ENCODE measurements at places on chromosomes 6 and 20.
A peak's percentile ranks its signal among the peaks of the same experiment; 100 is the strongest.

- DNase-seq: no peak
These were observed 139.5 kb upstream of the CDH4 start for GRCh38 chr20:61112515-61112914.

- DNase-seq: peak; percentile 72
These were observed 92.5 kb downstream of the SESN1 start for GRCh38 chr6:109002051-109002697.

DNA sequence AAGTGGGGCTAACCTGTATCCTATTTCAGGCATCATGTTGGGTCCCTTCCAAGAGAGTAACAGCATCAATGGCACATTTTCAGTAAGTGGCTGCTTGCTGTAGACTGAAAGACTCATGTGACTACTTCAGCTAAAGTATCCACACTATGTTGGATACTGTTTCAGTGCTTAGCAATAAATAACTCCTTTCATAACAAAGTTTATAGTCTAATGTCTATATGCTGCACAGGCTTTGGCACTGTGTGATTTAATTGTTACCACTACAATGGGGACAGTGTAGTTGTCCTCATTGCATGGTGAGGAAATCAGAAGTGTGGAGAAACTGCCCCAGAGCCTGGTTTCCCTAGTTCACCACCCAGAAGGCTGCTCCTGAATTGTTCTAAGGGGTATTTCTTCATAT, 318.0 kb upstream of the PTCHD4 start:
- DNase-seq: peak; percentile 19

- DNase-seq: no peak
These were observed 78.5 kb upstream of the HDAC2 start for GRCh38 chr6:114049367-114049966.

- DNase-seq: no peak
These were observed 20.0 kb downstream of the NOL4L start for GRCh38 chr20:32564921-32565734.

- DNase-seq: no peak
These were observed 619.0 kb downstream of the PHF3 start for GRCh38 chr6:64254558-64254957.

DNA sequence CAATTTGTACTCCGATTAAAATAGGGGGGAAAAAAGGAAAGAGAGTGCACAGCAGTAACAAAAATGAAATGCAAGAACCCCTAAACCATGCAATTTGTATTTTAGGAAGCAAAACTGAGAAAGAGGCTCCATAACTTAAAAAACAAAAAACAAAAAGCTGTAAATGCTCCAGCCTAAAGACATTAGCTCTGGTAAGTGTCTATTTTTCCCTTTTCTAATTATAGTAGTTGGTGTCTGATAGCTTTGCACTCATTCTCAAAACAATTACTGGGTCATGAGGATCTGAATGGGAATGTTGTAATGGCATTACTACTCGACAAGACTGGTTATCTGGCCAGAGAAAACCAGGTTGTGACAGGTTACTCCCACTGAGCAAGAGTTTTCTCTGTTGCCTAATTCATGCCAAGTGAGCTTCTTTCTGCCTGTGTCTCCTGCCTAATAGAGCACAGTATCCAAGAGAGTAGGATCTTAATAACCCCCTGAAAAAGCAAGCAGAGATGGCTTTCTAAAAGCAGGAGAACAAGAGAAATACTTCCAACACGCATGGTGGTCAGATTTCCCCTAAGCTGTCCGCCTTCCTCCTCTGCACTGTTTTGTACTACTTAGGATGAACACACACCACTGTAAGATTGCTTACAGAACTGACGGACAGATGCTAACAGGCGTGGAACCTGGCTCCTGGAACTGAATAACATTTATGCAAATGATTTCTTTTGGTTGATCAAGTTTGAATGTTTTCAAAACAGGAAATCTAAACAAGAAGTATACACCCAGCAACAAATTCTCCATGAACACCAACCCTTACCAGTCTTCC, 86.4 kb downstream of the FKBP5 start:
- DNase-seq: peak; percentile 60

DNA sequence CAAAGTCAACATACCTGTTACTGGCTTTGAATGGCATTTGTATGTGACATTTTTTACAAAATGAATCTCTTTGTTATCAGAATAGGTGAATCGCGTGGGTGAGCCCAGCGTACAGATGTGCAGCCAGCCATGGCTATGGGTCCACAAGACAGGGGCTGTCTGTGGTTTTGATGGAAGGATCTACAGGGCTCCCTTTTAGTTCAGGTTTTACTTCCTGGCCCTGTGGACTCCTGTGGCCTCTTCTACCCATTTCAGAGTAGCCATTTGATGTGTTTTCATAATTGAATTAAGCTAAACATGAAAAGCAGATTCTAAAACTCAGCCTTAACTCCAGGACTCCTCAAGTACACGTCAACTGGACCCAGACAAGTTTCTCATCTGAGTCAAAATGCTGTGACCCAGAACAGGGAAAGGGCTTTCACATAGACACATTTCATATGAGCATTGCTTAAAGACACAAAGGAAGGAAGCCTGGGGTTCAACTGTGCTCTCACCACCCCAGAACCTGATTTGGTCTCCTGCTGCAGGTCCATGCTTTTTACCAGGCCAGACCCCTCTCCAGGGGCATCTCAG, 105.3 kb upstream of the NAA20 start:
- DNase-seq: no peak

DNA sequence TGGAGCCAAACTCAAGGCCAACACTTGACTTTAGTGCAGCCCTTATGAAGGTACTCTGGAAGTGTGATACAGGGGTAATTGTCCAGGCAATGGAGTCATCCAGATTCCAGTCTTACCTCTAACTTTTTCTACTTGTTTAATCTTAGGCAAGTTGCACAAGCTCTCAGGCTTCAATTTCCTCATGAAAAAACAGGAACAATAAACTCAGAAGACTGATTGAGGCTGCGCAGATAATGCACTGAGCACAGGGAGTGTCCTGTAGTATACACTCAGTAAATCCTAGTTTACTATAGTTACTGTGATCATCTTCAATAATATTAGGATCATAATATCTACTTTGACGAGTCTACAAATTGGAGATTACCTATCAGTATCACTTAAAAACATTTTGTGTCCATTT, 127.5 kb upstream of the SMLR1 start:
- no peak for DNase-seq

GRCh38 chr6:141874930-141875602, 257.7 kb upstream of the GJE1 start:
- peak; percentile 51 for DNase-seq

GRCh38 chr6:3063733-3064700, 4.3 kb upstream of the RIPK1 start:
- DNase-seq: peak; percentile 93

Measured in fibroblast of the aortic adventitia (primary cell).